ENCODE measurements at places on chromosomes 2 and 18.

GRCh38 chr18:39527465-39527864, 1961.9 kb upstream of the CELF4 start:
- DNase-seq: no peak

- no peak for DNase-seq
These were observed 502.2 kb upstream of the SOX11 start for GRCh38 chr2:5190023-5190422.

DNA sequence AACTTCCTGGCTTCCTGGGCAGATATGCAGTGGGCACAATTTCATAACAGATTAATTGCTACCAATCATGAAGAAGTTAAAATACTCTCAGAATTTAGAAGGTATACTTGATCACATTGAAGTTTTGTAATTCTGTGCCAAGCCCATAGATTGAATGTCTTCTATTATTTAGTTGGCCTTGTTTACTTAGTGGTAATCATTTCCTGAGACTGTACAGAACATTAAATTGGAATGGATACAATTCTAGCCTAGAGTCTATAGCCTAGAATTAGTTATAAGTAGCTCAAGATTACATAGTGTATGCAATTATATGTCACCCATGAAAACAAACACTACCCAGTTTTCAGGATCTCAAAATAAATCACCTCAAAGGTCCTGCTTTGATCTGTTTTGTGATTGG, 615.8 kb downstream of the XIRP2 start:
- no peak for DNase-seq

DNA sequence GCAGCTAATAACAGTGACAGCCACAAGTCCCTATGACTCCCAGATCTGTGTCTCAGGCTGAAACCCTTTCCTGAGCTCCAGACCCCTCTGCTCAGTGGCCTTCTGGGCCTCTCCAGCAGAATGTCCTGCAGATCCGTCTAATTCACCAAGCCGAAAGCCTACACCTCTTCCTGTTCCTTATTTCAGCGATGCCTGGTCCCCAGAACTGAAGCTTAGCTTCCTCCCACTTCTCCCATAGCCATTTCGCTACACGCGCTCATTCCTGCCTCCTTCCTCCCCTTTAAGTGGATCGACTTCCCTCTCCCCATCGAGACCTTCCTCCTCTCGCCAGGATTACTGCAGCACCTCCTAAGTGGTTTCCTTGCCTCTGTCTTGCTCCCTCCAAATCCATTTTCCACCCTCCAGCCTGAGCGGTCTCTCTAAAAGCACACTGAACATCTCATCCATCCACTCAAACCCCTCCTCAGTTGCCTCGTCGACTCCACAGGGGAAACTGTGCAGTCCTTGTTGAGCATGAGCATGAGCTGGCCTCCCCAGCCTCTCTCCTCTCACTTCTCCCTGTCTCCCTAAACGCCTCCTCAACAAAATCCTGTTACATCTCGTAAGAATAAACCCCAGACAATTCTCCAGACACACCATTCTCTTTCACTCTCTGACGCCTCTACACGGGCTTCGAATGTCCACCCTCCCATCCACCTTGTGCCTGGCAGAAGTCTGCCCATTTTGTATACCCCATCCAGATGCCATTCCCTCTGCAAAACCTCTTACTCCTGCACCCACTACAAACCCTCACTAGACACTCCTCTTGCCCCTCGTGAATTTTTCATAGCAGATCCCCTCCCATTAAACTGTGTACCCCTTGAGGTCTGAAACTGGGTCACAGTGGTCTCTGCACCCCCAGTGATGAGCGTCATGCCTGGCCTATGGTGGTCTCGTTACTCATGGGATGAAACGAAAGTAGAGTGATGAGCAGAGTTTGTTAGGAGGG, 232.6 kb downstream of the ATAD2B start:
- no peak for DNase-seq

GRCh38 chr2:64173156-64174135, 29.2 kb upstream of the PELI1 start:
- DNase-seq: no peak

DNA sequence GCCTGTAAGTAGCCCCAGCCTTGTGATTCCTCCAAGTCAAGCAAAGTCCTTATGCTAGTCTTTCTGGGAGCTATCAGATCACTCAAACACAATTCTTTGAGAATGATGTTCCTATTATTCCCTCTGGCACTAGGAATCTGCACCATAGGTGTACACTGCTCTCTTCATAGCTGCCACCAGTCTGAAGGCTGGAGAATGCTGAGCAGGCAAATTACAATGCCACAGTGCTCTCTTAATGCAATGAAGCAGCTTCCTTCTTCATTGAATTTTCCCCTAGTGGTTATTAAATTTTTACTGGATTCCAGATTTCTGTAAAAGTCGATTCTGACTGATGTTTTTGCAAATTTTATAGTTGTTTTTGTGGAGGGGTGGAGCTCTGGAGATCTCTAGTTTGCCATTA, 84.8 kb downstream of the CCDC178 start:
- no peak for DNase-seq

GRCh38 chr2:7961550-7961949, 720.3 kb upstream of the ID2 start:
- no peak for DNase-seq

DNA sequence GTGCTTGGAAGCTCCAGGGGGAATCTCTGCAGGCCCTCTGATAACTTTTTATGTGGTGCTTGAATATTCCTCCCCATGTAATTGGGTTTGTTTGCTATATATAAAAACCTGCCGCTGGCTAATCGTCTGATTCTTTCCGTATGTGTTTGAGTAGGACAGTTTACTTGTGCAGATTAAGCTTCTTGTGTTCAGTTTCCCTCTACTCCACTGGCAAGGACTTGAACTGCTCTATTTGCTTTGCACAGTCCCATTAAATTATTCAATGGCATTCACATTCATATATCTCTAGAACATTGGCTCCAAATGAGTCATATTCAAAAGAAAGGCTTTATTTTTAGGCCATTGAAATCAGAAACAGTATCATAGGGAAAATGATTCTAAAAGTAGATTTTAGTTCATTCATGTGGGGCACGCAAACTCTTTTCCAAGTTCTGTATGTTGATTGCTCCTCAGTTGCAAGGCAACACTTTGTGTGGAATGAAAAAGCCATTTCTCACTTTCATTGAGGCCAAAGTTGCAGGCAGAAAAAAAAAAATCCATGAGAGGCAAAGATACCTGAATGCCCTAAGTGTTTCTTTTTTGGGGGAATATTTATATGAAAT, 1682.3 kb upstream of the PIK3C3 start:
- DNase-seq: no peak

- DNase-seq: no peak
These were observed 132.8 kb upstream of the CTDP1 start for GRCh38 chr18:79546781-79547272.

- no peak for DNase-seq
These were observed 156.7 kb downstream of the RNF152 start for GRCh38 chr18:61736133-61736532.

GRCh38 chr2:29117636-29118303, 2.6 kb downstream of the CLIP4 start:
- peak; percentile 62 for DNase-seq

DNA sequence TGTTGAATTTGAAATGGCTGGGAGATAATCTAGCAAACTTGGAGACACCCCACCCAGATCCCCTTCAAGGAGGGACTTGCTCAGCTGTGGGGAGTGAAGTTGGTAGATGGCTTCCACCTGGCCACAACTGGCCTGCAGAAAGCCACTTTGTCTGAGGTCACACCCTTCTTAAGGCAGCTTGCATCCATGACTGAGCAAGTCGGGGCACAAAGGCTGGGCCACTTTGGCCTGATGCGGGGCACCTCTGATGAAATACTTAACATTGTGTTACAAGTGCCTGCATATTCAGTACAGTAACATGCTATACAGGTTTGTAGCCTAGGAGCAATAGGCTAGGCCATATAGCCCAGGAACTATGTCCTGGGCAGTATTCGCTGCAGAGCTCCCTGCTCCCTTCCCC, 13.4 kb upstream of the RPL37A start:
- no peak for DNase-seq

- DNase-seq: peak; percentile 53
These were observed 2.1 kb downstream of the CNTNAP5 start for GRCh38 chr2:124027182-124027581.

DNA sequence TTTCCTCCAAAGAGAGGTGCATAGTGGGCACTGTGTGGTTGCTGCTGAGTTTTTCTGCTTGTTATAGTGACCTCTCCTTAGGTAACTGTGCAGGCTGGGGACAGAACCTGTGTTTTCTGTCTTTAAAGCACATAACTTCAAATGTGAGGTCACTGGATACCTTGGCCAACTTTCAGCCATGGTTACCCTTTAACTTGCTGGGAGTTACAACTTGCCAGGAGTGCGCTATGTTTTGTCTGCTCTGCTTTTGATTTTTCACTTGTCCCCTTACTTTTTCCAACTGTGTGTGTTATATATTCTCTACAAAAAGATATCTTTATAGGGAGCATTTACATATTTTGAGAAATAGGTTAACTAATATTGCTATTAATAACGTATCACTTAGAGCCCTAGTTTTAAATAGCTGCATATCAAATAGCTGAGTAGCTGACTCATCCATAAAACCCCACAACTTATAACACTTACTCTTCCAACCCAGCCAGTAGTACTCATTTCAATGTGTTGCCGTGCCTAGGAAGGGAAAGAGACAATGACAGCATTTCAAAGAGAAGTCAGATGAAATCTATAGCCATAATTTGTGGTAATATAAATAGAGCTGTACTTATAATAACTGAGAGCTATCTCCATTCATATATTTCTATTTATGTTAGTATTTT, 51.6 kb downstream of the DPP4 start:
- no peak for DNase-seq
